GM10248 (cell line): ENCODE measurements at places on chromosomes 16 and 17.

GRCh38 chr17:76995387-76996105 lies 127.3 kb downstream of the MGAT5B start:
- DNase-seq = no peak

- DNase-seq = no peak
Observed at GRCh38 chr16:56603589-56603988, 4.8 kb upstream of the MT2A start.

GRCh38 chr17:12773153-12773552 lies 16.1 kb upstream of the ARHGAP44 start:
- no peak for DNase-seq

DNA sequence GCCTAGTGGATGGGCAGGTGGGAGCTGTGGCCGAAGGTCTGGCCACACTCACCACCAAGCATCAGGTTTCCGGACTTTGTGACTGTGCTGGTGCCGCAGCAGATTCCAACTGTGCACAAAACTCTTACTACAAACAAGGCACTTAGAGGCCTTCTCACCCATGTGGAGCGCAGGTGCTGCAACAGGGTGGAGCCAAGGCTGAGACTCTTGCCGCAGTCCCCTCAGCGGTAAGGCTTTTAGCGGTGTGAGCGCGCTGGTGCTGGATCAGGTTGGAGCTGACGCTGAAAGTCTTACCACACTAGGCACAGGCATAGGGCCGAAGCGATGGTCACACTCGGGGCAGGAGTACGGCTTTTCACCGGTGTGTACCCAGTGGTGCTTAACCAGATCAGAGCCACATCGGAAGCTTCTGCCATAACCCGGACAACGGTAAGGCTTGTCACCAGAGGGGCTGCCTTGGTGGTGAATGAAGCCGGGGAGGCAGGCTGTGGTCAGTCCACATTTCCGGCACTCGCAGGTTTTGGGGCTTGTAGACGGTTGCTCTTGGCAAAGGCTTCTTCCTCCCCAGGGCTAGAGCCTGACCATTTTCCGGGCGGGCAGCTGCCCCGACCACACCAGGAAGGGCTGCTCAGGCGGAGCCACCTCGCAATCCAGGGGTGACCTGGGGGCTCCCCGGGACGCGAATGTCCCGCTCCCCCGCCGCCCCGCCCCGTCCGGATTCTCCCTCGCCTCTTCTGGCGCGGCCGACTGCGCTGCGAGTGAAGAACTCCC lies 1.0 kb upstream of the ARMC5 start:
- DNase-seq = peak; percentile 62

DNA sequence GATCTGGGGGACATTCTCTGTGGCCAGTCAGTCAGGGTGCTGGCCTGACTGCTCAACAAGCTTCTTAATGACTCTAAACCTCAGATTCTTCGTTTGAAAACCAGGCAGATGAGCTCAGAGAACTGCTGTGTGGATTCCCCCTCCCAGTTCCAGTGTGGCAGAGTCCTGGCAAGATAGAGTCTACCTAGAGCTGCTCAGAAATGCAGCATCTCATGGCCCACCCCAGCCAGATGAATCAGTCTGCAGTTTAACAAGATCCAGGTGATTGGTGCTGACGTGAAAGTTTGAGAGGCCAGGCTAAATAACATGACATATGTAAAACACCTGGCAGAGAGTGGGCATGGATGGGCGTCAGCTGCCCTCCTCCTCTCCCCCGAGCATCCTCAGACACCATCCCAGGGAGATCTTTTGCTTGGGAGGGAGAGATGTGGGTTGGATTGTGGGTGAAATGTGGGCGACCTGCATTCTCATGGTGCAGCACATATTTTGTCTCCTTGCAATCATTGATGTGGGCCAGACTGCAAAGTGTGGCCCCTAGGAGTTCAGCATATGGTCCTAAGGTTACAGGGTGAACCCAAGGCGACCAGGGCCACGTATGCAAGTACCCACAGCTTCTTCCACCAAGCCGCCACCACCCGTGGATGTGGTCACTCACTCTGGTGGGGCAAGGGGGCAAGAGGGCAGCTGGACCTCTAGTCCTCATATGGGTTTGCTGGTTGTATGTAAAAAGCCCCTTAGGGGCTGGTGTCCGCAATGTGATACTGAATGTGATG lies 19.5 kb downstream of the SOCS3 start:
- no peak for DNase-seq

- no peak for DNase-seq
Observed at GRCh38 chr17:80790981-80791742, 200.5 kb upstream of the CHMP6 start.

DNA sequence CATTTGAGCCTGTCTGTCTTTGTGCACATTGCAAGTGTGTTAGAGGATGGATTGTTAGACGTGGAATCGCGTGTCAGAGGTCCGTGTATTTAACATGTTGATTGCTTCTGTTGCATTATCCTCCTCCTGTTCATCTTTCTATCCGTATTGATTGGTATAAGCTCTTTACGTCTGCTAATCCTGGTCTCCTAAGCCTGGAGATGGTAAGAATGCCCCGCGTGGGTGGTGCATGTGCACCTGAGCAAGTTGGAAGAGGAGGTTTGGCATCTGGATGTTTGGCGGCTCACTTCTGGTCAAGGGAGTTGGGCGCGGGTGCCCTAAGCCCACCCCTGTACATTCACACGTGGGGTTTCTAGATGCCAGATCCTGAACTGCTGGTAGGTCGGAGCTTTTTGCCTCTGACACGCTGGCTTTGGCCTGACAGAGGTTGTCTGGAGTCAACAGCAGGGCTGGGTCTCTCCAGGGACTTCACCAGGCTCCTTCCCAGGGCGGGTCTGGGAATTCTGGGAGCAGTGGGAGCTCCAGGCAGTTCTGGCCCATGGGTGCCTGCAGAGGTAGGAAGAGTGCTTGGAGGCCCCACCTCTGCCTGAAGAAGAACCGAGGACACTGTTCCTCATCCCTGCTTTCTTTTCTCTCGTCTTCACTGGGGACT lies 107.3 kb downstream of the OR1D5 start:
- DNase-seq = no peak

DNA sequence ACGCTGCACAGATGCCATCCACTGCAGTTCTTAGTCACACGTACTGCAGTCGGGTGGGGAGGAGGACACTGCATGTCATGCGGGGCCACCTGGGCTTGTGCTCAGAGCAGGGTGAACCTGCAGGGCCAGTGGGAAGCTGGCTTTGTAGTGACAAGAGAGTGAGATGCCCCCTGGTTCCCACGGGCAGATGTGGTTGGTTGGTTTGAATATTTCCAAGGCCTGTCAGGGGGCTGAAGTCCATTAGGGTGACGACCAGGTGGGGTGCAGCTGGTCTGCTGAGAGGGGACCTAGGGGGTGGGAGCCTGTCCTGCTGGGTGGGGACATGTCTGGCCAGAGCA lies 14.3 kb downstream of the ZNF213 start:
- DNase-seq = no peak

DNA sequence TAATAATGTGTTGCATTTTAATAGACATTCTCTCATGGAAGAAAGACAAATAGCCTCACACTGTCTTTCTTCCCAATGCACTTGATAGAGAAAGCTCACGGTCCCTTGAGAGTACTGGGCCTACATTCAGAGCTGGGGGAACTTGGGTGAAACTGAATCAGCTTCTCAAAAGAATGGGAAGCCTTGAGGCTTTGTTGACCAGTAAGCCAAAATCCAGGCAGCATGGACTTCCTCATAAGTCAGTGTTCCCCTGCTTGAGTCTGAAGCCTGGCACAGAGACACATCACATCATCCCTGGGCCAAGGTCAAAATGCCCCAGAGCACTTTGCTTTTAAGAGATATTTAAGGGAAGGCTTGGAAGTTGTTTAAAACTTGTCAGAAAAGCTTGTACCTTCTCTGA lies 302.2 kb upstream of the SALL1 start:
- DNase-seq = no peak

- no peak for DNase-seq
Observed at GRCh38 chr16:31071861-31072260, 2.2 kb downstream of the ZNF668 start.

GRCh38 chr17:44904001-44904984 lies 5.0 kb upstream of the EFTUD2 start:
- no peak for DNase-seq

DNA sequence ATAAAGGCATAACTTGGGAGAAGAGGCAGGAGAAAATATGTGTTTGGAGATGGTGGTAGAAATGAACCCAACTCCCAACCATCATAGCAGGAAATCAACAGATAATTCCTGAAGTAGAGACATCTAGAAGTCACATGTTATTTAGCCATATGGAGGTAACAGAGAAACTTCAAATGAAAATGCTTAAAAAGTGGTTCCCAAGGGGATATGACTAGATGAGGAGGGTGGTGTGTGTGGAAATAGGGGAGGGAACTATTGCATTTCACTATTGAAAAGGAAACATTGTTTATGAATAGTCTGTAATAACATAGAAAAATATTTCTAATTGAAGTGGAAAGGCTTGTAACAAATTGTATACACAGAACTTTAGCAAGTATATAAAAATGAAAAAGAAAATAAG lies 412.0 kb downstream of the SHISA9 start:
- DNase-seq = no peak

DNA sequence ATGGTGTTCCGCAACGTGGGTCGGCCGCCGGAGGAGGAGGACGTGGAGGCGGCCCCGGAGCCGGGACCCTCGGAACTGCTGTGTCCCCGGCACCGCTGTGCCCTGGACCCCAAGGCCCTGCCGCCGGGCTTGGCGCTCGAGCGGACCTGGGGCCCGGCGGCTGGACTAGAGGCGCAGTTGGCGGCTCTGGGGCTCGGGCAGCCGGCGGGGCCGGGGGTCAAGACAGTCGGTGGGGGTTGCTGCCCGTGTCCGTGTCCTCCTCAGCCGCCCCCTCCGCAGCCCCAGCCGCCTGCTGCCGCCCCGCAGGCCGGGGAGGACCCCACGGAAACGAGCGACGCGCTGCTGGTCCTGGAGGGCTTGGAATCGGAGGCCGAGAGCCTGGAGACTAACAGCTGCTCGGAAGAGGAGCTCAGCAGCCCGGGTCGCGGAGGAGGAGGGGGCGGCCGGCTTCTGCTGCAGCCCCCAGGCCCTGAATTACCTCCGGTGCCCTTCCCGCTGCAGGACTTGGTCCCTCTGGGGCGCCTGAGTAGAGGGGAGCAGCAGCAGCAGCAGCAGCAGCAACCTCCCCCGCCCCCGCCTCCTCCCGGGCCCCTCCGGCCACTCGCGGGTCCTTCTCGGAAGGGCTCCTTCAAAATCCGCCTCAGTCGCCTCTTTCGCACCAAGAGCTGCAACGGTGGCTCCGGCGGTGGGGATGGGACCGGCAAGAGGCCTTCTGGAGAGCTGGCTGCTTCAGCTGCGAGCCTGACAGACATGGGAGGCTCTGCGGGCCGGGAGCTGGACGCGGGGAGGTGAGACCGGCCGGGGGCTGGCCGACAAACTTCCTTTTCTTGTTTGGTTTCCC lies 821 bp downstream of the SOCS7 start:
- DNase-seq = peak; percentile 37

DNA sequence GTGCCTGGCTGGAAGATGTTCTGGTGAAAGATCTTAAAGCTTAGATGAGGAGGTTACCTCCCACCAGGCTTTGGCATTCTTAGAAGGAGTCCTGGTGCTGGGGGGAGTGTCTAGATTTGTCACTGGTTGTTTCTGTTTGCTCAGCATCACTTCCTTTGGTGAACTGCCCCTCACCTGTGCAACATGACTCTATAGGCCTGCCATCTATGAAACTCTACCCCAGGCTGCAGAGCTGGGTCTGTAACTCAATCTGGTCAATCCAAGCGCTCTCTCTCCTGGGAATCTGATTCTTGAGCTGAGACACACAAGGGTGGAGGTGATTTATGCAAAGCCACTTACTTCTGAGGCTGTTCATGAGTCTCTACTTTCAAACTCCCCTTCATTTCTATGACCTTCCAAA lies 399.4 kb downstream of the NPIPA7 start:
- DNase-seq = no peak

GRCh38 chr16:88750854-88751253 lies 34.2 kb downstream of the PIEZO1 start:
- DNase-seq = no peak

DNA sequence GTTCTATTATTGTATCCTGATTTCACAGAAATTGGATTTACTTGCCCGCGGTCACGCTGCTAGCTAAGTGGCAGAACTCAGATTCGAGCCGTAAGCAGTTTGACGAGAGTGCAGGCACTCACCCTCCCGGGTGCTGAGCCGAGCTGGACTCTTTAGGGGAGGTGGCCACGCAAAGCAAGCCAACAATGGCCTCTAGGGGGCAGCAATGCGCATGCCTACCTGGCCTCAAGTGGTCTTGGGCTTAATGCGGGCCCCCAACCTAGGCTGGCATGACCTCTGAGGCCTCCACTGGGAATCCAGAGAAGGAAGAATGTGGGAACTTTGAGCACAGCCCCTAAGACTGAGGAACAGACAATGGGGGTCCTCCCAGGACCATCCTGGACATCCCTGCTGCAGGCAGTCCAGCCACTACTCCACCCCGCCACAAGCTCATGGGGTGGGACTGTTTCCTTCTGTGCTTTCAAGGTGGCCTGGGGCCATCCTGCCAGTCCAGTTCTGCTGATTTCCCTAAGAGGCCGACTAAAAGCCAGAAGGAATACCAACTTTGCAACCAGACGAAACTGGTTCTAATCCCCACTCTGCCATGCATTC lies 276.5 kb downstream of the XYLT1 start:
- peak; percentile 52 for DNase-seq
